ENCODE measurements at places on chromosomes 1 and 21. TPM values are rescaled to one million over a fixed set of nuclear protein-coding genes. Genes with fewer than 3 reads are reported as not detected.

The ZNF593OS gene
- not detected for total RNA-seq

The FBXO2 gene
- 2.0 TPM for total RNA-seq

The PRKCZ gene
- total RNA-seq: 2.5 TPM

The OXCT2 gene
- total RNA-seq: 0.22 TPM

The MAB21L3 gene
- total RNA-seq: not detected

The FLG2 gene
- not detected for total RNA-seq

The TCHHL1 gene
- not detected for total RNA-seq

The GPR25 gene
- total RNA-seq: not detected

The GJA9 gene
- total RNA-seq: not detected

The KLHL21 gene
- 26.0 TPM for total RNA-seq
